B cell (primary cell): ENCODE measurements at places on chromosomes 7 and 10.
A peak's percentile ranks its signal among the peaks of the same experiment; 100 is the strongest.

GRCh38 chr10:121640266-121640665 lies 42.0 kb upstream of the FGFR2 start:
- no peak for DNase-seq

GRCh38 chr10:25064401-25064800 lies 48.0 kb downstream of the THNSL1 start:
- DNase-seq: no peak

- DNase-seq: no peak
These were observed 19.2 kb downstream of the BTBD16 start for GRCh38 chr10:122290334-122290733.

- DNase-seq: no peak
These were observed 665.6 kb downstream of the DNAJB9 start for GRCh38 chr7:109235316-109235715.

DNA sequence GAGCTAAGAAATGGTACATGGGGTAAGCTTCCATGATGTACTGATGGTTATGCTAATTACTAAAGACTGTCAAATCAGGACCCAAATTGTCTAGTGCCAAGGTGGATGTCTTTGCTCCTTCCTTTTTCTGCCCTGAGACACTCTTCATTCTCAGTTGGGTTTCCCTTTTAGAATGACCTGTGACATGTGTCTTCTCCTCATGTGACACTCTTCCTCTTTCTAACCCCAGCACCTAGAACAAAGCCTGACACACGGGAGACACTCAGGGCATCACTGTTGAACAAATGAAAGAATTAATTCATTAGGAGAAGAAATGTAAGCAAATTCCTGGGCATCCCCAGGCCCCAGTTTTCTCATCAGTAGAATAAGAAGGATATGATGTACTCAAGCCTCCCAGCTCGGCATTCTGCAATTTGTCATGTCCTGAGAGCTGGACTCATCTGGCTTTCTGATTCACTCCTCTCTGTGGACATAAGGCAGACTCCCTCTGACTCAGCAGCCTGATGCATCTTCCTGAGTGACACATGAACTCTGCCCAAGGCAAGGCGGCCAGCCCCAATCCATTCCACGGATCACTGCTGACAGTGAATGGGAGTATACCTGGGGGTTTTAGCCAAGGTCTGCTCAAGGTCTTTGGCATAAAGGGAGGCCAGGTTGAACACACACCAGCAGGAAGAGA lies 473.8 kb downstream of the KCNMA1 start:
- DNase-seq: no peak

DNA sequence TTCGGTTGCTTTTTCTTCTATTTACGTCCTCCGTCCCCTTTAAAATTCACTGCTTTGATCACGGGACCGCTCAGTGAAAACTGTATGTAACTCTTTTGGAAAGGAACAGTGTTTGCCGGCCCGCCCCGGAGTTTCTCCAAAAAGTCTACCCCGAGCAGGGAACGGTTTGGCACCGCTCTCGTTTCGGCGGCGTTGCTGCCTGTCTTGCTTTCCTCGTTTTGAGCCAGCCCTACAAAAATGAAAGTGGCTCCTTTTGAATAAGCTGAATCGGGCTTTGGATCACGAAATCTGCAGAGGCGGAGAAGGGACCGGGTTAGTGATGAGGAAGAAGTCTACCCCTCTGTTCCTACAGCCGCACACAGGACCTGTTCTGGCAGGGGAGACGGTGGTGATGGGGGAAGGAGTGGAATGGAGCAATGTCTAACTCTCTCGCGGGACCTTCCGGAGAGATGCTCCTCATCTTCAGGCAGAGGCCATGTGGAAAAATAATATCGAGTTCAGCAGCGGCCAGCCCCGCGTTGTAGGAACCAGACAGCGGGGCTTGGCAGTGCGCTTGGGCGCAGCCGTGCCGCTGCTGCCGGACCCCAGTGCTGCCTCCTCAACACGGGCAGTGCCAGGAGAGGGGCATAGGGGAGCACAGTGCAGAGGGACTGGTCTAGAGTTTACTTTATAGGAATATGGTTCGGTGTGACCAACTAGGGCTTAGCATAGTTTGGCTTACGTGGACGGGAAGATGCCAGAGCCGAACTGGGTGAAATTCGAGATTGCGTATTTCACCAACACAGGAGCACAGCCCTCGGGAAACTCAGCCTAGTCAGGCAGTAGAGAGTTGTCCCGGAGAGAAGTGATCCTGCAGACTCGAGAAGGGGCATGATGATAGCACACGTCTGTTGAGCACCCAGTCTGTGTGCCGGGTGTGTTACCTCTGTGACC lies 1.4 kb downstream of the HTRA1 start:
- DNase-seq: no peak

DNA sequence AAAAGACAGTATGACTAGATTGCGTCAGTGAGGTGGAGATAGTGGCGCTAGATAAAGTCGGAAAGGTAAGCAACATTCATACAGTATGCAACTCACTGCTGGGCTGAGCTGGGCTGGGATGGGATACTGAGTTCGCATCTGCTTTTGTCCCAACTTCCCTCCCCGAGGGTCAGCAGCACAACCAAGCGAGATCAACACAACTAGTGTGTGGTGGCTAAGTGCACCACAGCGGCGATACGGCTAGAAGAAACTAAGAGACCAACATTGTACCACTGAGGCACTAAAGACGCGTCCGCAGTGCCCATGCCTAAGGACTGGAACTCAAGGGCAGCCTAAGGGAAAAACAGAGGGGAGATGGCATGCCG lies 467 bp downstream of the EXOSC1 start:
- no peak for DNase-seq

GRCh38 chr10:105024184-105024583 lies 383.1 kb downstream of the SORCS3 start:
- DNase-seq: no peak

DNA sequence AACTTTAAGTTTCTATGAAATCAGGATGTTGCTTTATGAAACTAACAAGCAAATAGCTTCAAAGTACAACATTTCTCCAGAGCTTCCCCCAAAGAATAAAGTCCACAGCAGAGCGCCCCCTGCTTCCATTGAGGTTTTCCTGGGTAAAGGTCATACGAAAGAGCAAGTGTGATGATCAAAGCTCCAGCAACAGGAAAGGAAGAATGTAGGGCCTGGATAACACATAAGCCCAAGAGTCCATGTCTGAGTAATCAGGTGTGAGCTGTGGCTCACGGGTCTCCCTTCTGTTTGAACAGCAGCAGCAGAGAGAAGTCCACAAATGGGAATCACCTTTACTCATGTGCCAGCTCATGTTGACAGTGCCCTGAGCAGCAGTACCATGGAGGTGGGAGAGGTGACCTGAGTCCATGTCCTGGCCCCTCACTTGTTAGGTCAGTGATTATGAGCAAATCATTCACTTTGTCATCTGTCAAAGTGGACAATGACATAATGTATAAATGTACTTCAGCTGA lies 50.5 kb downstream of the MRPL32 start:
- no peak for DNase-seq

- DNase-seq: no peak
These were observed 51.1 kb downstream of the ASB13 start for GRCh38 chr10:5615316-5615715.

DNA sequence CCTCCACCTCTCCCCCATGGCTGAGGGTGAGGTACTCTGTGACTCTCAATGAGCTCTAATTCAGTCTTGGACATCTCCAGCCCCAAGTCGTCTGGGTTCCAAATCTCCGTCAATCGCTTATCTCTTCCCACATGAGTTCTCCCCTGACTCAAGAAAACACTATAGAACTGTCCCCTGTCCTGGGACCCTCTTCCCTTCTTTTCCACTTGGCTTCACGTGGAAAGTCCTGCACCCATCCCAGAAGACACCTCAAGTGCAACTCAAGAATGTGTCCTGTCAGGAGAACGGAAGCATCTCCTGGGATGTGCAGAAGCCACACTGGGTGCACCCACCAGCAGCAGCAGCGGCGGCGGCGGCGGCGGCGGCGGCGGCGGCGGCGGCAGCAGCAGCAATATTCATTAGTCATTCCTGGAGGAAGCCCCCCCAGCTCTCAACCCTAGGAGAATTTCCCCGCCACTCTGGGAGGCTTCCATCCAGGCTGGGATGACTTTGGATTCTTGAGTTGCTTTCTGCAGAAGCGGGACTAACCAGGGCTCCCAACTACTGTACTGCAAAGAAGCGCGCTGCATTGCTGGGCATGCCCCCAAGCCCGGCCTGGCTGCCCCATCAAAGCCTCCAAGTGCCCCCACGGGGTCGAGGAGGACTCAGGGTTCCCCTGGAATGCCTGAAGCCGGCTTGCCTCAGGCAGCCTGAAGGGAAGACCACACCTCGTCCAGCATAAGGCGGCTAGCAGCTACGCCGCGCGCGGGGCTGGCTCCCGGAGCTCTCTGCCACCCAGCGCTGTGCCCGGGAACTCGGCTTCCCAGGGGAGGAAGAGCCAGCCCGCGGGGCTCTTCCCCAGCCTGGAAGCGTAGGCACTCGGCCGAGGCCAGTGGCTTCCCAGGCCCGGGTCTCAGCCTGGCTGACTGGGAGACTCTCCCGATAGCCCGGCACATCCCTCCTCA lies 1.0 kb downstream of the CRTAC1 start:
- no peak for DNase-seq

- no peak for DNase-seq
These were observed 286.5 kb downstream of the PTEN start for GRCh38 chr10:88149906-88150305.

DNA sequence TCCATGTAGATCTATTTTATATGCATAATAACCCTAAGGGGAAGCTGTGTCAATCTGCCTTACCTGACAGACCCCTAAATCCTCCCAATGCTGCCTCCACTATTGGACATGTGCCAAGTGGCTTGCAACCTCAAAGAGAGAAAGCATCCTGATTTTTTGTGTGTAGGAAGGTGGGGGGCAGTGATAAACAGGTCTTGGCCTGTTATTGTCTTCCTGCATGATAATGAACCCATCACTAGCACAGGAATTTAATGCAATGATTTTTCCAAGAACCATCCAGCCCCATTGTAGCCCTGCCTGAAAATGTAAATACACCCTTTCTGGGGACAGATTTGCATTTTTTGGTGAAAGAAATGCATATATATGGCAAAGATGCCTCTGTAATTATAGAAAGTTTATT lies 850.2 kb downstream of the LRMDA start:
- DNase-seq: no peak

DNA sequence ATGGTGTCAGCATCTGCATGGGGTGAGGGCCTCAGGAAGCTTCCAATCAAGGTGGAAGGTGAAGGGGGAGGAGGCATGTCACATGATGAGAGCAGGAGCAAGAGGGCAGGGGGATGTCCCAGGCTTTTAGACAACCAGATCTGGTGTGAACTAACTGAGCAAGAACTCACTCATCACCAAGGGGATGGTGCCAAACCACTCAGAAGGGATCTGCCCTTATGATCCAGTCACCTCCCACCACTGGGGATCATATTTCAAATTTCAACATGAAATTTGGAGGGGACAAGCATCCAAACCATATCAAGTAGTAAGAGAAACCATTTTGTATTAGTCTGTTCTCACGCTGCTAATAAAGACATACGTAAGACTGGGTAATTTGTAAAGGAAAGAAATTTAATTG lies 33.6 kb downstream of the THNSL1 start:
- no peak for DNase-seq

DNA sequence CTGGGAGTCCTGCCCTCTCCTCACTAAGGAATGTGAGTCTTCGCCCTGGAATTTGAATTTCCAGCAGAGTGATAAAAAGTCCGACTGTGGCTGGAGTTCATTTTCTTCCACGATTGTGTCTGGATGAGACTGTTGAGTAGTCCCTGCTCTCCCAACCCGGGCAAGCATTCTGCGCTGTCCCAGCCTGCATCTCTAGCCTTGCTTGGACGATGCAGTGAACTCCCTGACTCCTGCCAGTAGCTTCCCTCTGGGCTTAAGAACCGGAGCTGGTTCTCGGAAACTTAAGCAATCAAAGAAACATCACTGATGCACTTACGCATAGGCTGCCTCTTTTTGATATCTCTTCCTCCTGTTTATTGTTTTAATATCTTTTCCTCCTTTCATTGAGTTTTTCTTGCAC lies 116.0 kb upstream of the FZD8 start:
- no peak for DNase-seq

GRCh38 chr10:131271966-131272365 lies 39.6 kb downstream of the TCERG1L start:
- DNase-seq: no peak

DNA sequence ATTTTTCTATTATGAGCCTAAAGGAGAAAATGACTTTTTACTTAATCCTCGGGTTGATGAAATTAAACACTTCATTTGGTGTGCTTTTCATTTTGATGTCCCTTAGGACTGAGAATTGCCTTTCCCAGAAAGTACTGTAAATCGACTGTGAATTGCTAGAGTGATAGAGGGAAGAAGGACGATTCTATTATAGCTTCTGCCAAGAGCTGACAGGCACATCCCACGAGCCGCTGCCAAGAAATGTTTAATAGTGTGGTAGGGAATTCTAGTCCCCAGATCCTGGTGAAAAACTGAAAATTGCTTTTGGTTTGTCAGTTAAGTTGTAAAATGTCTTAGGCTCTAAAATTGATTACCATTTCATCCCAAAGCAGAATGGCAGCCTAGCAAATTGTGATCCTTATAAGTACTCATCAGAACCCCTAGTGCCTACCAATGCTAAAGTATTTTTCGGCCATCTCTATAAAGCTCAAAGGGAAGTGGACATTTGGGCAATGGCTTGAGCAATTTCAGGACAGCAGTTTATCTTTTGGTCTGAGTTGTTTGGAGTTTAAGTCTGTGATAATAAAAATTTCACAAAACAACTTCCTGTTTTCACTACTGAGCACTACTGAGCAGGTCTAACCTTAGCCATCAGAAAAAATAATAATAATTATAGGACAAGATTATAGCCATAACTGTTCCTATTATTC lies 44.6 kb upstream of the HYCC1 start:
- DNase-seq: no peak

GRCh38 chr10:97090035-97090434 lies 95.7 kb downstream of the SLIT1 start:
- no peak for DNase-seq

GRCh38 chr10:111139567-111139966 lies 62.7 kb downstream of the ADRA2A start:
- no peak for DNase-seq

GRCh38 chr7:85324145-85324799 lies 137.4 kb upstream of the SEMA3D start:
- DNase-seq: peak; percentile 18

DNA sequence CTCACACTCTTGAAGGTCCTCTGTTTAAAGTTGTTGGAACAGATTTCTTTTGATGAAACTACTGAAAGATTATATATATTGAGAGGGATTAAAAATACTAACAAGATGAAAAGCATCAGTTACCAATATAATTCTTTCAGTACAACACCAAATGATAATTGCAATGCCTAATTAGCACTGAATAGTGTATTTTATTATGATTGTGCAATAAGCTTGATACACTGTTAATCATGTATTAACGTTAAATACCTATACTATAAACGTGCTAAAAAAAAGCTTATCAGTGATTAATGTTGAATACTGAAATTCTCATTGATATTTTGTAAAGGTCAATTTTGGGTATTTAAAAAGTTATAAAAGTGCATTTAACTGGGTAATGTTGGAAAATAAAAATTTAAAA lies 61.5 kb downstream of the HIBADH start:
- no peak for DNase-seq
